ENCODE measurements at places on chromosomes 6 and 20.
A peak's percentile ranks its signal among the peaks of the same experiment; 100 is the strongest.

- DNase-seq: no peak
These were observed 27.0 kb downstream of the DNAAF9 start for GRCh38 chr20:3380228-3381070.

DNA sequence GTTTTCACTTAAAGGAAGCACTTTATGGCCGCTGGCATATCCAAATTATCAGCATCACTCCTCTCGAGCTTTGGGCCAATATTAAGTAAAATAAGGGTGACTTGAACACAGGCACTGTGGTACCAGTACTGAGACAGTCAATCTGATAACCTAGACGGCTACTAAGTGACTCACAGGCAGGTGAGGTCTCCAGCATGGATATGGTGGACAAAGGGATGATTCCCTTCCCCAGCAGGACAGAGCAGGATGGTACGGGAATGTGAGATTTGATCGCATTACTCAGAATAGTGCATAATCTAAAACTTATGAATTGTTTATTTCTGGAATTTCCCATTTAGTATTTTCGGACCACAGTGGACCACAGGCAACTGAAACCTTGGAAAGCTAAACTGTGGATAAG lies 55.7 kb downstream of the TNFRSF21 start:
- no peak for DNase-seq

- DNase-seq: no peak
These were observed 130.5 kb downstream of the TTLL2 start for GRCh38 chr6:167455371-167455770.

GRCh38 chr20:10524034-10524476 lies 89.0 kb downstream of the SLX4IP start:
- DNase-seq: no peak

DNA sequence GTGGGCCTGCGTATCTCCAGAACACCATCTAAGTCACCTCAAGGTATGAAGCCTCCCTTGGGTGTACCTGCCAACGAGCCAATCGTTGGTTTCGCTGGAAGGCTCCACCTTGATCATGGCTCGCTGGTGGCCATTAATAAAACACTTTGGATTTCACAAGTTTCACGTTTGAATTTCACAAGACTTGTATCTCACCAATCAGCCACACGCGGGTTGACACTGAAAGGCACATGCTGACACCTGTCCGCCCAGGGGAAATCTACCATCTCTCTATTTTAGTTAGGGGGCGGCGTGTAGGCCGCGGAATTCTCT lies 586 bp upstream of the HMGA1 start:
- DNase-seq: peak; percentile 13

DNA sequence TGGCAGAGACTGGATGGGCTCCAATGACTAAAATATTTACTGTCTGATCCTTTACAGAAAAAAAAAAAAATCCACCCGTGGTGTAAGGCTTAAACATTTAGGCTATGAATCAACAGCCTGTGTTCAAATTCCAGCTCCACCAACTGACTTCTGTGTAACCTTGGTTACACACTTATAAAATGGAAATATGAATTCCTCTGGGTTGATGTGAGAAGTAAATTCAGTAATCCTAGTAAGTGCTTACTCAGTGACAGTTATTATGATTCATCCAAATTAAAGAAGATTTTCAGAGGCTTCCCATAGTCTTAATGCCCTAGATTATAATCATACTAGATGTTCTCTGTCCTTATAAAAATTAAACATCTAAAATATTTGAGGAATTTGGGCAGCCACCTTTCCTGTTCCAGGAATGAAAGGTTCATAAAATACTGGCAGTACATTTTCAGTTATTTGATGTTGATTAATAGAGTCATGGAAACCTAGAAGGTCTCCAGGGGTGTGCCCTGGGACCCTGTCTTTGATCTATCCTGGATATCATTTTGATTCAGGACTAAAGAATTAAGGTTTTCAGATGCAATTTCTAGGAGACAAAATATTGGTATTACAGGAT lies 180.3 kb upstream of the ZNF217 start:
- peak; percentile 76 for DNase-seq

DNA sequence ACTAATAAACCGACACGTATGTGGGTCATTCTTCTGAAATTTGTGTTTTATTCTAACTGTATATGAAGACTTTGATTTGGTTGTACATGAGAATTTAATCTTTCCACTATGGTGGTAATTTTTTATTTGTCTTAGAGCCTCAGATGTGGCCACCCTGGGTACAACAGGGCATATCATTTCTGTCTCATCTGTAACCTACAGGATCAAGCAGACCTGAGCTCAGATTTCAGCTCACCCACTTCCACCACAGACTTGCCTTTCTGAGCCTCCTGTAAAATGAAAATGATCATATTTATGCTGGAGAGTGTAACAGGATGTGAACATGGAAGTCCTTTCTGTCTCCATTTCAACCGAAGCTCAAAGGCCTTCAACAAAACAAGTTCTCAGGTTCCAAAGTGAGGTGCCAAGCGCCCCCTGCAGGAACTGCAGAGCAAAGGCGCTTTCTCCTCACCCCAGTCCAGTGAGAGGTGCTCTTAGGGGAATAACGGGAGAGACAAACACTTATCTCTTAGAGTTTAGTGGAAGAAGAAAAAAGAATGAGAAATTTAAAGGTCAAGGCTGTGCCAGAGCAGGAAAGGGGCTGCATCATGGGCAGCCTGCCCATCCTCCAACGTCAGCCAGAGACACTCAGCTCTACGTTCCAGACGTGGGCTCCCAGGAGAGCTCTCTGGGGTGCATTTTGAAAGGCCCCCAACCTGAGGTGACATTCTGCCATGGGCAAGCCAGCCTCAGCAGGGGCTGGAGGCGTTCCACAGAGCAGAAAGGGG lies 23.0 kb upstream of the CD24 start:
- DNase-seq: peak; percentile 61

GRCh38 chr20:39233755-39234154 lies 271.6 kb downstream of the DHX35 start:
- no peak for DNase-seq

DNA sequence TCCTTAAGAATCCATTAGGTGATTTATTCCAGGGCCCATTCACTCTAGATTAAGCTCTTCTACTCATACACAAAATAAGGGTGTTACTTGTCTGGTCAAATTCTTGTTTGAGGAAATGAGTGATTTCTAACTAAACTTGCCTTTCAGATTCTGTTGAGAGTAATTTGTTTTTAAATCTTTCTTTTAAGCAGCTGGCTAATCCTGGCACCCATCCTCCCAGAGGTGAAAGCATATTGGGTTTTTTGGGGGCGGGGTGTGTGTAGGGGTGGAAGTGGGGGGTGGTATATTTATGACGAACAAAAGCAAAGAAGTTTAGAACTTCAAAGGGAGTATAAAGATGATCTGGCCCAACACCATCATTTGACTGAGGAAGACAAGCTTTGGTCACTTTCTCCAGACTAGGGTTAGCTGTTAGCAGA lies 94.7 kb downstream of the RTN4IP1 start:
- DNase-seq: no peak

DNA sequence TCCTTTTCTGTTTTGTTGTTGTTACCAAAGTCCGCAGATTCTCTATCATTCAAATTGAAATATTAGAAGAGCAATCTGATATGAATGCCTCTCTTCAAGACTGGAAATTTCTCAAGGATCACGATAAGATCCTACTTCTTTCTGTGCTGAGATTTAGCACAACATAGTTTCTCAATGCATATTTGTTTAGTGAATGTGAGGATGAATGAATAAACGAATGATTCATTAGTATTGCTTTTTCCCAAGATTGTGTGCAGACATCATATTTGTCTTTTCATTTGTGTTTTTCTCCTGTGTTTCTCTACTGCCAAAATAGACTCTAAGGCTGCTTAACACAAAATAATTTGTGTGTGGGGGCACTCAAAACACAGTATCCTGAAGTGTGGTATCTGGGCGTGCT lies 862.7 kb upstream of the MAP3K7 start:
- peak; percentile 14 for DNase-seq

DNA sequence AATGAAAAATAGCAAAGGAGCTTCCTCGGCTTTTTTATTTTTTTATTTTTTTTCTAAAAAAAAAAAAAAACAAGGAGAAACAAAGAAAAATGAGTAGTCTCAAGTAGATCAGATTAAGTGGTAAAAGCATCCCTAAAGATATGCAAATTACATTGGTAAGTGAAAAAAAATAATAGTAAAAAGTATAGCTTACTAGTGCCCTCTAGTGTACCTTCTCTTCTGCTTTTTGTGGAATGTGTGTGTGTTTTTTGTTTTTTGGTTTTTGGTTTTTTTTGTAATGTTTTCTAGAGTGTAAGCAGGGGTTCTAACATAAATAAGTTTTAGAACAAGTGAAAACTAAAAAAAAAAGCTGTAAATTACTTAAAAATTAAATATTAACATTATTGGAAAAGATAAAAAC lies 1062.0 kb downstream of the HACE1 start:
- no peak for DNase-seq

DNA sequence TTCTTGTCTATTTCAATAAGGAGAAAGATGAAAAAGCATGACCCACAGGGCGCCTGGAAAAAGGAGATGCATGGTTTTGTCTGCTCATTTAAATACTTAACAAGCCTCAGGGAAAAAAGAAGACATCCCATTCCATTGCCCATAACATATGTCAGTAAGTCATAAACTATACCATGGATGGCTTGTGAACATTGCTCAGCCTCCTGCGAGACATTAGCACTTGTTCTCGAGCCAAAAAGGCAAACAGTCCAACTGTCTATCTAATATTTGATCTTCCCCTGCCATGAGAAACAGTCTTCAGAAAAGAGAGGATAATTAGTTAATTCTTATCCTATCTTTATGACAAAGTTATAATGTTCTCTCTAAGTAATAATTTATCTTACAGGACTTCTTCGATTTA lies 527.4 kb downstream of the HACE1 start:
- no peak for DNase-seq

DNA sequence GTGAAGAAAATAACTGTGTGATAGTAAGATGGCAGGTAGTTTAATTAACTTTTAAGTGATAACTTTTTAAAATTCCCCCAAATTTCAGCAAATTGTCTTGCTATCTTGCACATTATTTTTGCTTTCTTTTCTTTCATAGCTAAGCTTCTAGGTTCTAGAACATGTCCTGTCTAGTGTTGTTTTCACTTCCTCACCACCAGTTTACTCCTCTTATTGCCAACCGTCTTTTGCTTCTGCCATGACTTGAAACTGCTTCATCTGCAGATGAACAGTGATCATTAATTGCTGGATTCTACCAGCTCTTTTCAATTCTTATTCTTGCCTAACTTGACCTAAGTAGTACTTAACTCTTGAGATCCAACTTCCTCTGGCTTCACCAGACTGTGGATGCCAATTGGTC lies 137.8 kb downstream of the CENPW start:
- DNase-seq: no peak

DNA sequence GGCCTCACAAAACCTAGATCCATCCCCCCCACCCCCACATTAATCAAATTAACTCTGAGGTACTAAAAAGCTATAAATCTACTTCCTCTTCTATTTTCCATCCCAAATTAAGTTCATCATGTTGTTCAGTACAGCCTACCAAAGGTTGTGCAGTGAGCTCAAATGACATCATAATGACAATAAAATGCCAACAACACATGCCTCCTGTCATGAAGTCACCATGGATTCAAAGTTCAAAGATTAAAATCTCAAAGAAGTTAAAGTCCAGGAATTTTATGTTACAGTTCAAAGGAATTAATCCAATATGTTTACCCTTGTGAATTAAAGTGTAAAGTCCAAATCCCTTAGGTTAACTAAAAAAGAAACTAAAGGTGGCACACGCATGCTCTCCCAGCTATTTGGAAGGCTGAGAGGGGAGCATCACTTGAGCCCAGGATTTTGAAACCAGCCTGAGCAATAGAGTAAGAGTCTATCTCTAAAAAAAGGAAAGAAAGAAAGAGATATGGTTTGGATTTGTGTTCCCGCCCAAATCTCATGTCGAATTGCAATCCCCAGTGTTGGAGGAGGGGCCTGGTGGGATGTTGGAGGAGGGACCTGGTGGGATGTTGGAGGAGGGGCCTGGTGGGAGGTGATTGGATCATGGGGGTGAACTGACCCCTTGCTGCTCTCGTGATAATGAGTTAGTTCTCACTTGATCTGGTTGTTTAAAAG lies 25.7 kb upstream of the SIRT5 start:
- no peak for DNase-seq

DNA sequence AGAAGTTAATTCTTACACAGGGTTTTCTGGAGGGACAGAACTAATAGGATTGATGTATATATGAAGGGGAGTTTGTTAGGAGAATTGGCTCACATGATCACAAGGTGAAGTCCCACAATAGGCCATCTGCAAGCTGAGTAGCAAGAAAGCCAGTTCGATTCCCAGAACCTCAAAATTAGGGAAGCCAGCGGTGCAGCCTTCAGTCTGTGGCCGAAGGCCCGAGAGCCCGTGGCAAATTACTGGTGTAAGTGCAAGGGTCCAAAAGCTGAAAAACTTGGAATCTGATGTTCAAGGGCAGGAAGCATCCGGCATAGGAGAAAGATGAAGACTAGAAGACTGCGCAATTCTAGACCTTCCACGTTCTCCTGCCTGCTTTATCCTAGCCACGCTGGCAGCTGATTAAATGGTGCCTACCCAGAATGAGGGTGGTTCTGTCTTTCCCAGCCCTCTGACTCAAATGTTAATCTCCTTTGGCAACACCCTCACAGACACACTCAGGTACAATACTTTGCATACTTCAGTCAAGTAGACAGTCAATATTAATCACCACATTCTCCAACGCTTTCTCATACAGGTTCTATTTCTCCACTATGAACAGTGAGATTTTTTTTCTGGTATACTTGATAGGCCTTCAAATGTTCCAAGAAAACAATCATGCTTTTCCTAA lies 357.0 kb downstream of the LAMA2 start:
- no peak for DNase-seq

DNA sequence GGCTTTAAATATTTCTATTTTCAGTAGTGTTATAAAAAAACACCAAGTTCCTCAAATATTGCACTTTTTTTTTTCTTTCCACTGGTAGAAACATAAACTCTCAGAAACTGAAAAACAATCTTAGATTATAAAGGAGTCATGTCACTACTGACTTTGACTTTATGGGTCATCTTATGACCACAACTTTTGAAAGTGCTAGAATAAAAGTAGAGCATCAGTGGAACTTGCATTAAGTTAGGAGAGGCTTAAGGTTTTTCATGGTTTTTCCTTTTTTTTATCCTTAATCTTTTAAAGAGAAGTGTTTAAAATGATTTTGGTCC lies 56.6 kb upstream of the SUPT3H start:
- no peak for DNase-seq

GRCh38 chr6:5878792-5879191 lies 127.9 kb downstream of the NRN1 start:
- no peak for DNase-seq

GRCh38 chr6:126983779-126984178 lies 134.7 kb upstream of the RSPO3 start:
- DNase-seq: no peak

DNA sequence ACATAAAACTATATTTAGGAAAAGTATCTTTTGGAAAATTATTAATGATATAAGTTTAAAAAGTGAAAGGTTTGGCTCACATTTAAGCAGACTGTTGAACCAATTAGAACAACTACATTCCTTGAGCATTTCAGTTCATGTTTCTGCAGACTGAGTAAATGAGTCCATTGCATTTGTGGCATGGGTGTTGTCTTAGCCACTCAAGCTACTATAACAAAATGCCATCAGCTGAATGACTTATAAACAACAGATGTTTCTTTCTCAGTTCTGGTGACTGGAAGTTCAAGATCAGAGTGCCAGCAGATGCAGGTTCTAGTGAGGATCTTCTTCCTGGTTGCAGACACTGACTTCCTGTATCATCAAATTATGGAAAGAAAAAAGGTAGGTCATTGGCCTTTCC lies 67.1 kb upstream of the SLC2A12 start:
- DNase-seq: no peak
